ENCODE measurements at places on chromosomes 5 and 9.

- no peak for DNase-seq
Measured at GRCh38 chr9:92094655-92095054, 20.6 kb downstream of the SPTLC1 start.

- no peak for DNase-seq
Measured at GRCh38 chr5:39665328-39665727, 240.5 kb upstream of the DAB2 start.

DNA sequence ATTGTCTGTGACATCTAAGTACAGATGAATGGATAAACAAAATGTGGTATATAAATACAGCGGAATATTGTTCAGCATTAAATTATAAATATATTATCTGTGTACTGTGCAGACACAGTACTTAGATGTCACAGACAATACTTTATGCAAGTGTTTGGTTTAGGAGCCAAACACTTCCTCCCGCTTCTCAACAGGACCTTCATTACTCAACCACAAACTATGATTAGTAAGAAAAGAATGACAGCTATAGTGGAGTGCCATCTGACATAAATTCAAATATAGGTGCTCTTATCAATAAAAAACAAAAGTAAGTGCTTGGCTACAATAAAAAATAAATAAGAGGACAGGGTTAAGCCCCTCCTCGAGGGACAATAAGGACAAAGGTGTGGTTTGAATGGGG, 38.9 kb upstream of the STX17 start:
- DNase-seq, result no peak

- peak; percentile 56 for DNase-seq
Measured at GRCh38 chr9:136232969-136233368, 12.6 kb downstream of the QSOX2 start.

GRCh38 chr9:26579056-26579455, 313.5 kb downstream of the CAAP1 start:
- DNase-seq, result no peak

DNA sequence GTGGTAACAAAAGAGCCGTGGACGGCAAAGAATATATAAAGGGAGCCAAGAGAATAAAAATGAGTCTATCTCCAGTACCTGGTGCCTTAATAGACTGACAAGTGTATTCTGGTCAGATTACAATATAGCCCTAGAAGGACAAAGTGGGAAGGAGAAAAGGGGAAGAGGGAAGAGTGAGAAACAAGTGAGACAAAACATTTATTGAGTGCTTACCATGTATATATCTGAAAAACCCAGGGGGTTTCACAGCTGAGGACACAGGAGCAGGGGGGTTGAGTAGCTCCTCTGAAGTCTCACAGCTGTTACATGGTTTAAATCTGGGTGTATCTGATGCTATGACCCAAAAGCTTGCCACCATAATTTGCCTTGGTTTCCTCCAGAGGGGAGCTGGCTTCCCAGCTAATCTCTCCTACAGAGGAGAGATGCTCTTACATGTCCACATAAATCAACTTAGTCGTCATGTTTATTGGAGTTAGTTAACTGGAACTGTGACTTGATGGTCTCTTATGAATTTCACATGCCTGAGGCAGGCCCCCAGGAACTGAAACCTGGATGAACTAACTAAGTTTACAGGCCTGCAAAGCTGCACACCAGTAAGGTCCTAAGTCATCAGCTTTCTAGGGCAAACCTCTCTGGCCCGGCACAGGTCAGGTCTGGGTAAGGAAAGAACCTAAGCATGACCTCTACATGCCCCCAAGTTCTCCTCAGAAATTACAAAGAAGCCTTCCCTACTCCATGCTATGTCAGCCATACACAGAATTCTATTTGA, 15.5 kb downstream of the SIL1 start:
- DNase-seq, result no peak

GRCh38 chr9:128285033-128285784, 9.1 kb downstream of the SWI5 start:
- DNase-seq, result no peak

- peak; percentile 49 for DNase-seq
Measured at GRCh38 chr5:66222455-66222854, 78.4 kb downstream of the SREK1 start.

DNA sequence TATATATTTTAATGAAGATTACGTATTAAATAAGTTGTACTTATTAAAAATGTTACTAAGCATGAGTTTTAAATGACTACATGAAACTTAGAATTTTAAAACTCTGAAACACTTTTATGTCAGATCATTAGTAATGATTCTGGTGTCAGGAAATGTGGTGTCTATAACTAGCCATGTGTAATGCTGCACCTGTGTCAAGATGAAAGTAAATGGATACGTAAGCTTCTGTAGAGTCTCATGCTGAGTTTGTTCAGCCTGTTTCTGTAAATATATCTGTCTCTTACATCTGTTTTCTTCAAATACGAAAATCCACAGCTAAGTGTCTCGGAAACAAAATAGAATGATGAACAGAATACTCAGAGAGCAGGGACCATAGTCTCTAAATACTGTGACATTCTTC, 278.0 kb upstream of the SMC2 start:
- DNase-seq, result no peak

DNA sequence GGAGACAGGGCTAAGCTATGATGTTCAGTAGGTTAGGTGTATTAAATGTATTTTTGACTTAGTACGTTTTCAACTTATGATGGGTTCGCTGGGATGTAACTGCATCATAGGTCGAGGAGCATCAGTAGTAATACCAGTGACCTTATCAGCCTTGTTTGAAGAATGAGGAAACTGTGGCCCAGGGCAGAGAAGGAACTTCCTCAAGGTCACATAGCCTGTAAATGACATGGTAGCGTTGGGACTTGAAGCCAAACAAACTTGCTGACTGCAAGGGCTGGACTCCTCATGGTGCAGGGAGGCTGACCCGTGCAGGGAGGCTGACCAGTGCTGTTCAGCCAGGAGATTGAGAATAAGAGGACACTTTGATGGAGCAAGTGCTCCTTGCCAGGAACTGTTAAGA, 21.3 kb upstream of the PTPN3 start:
- DNase-seq, result no peak

DNA sequence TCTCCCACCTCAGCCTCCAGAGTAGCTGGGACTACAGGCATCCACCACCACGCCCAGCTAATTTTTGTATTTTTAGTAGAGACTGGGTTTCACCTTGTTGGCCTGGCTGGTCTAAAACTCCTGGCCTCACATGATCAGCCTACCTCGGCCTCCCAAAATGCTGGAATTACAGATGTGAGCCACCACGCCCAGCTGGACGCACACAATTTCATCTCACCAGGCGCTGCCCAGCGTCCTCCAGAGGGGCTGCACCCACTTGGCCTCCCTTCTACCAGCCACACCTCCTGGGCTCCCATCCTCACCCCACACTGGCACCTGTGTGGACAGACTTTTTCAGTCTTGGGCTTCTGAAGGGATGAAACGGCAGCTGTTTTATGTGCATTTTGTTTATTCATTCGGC, 3.8 kb upstream of the EXOC3 start:
- no peak for DNase-seq

GRCh38 chr9:131691969-131692611, 47.8 kb downstream of the RAPGEF1 start:
- no peak for DNase-seq

- no peak for DNase-seq
Measured at GRCh38 chr5:26807231-26808199, 230.9 kb downstream of the CDH9 start.

GRCh38 chr9:85479305-85479704, 262.4 kb downstream of the AGTPBP1 start:
- no peak for DNase-seq

DNA sequence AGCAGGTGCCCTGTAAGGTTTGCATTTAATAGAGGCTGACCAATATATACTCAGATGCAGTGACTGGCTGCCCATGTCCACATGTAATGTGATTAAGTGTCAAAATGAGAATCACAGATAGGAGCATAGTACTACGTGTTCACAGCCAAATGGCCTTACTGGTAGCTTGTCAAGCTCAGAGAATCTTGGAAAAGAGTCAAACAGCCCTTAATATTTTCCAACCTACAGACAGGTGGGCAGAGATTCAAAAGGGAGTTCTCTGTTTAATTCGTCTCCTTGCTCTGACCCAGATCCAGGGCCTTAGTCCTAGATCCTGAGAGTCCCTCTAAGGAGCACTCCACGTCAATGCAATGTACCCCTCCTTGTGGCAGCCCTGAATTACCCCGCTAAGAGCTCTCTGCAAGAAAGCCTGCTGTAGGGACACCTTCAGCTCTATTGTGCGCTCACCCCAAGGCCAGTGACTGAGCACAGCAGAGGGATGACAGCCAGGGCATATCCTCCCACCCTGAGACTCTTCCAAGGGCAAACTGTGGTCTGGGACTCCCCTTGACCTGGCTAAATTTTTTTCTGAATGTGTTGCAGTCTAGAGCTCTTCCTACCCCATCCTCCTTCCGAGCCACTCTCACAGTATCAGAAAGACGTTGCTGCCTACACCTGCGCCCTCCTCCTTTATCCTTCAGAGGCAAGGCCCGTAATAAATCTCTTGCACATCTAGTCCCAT, 159.2 kb downstream of the SNCAIP start:
- DNase-seq, result no peak

GRCh38 chr5:99587983-99588382, 659.2 kb upstream of the CHD1 start:
- no peak for DNase-seq

- DNase-seq, result no peak
Measured at GRCh38 chr5:37921452-37921851, 81.6 kb upstream of the GDNF start.

- DNase-seq, result no peak
Measured at GRCh38 chr9:130868230-130868629, 28.4 kb downstream of the QRFP start.

- DNase-seq, result no peak
Measured at GRCh38 chr9:133677126-133678010, 41.2 kb downstream of the DBH start.

GRCh38 chr9:126533926-126534310, 79.8 kb upstream of the LMX1B start:
- DNase-seq, result no peak

- DNase-seq, result no peak
Measured at GRCh38 chr9:38761999-38762398, 42.1 kb upstream of the FAM240B start.

- DNase-seq, result no peak
Measured at GRCh38 chr9:136935651-136936050, 8.9 kb downstream of the FBXW5 start.

- DNase-seq, result no peak
Measured at GRCh38 chr9:128053560-128053959, 13.6 kb downstream of the NAIF1 start.

DNA sequence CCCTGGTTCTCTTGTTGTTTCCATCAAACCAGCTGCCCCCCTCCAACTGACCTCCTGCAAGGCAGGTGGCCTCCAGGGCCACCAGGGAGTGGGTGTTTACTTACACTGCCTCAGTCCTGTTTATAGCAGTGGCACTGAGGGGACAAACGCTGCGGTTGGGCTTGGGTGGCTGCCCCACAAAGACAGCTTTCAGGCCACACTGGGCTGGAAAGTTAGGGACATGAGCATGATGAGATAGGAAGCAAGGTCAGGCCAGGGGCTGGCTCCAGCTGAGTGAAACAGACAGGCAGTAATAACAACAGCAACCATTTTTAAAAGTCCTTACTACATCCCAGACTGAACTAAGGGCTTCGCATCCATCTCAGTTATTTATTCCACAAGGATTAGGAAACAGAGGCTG, 20.6 kb downstream of the BOD1 start:
- DNase-seq, result no peak

- peak; percentile 86 for DNase-seq
Measured at GRCh38 chr9:113682297-113682771, 193.8 kb upstream of the ZNF618 start.

GRCh38 chr9:11933926-11934325, 759.3 kb upstream of the TYRP1 start:
- DNase-seq, result no peak

- DNase-seq, result no peak
Measured at GRCh38 chr5:55903121-55903701, 52.1 kb downstream of the IL31RA start.

- DNase-seq, result no peak
Measured at GRCh38 chr5:69010476-69010875, 83.3 kb upstream of the SLC30A5 start.

DNA sequence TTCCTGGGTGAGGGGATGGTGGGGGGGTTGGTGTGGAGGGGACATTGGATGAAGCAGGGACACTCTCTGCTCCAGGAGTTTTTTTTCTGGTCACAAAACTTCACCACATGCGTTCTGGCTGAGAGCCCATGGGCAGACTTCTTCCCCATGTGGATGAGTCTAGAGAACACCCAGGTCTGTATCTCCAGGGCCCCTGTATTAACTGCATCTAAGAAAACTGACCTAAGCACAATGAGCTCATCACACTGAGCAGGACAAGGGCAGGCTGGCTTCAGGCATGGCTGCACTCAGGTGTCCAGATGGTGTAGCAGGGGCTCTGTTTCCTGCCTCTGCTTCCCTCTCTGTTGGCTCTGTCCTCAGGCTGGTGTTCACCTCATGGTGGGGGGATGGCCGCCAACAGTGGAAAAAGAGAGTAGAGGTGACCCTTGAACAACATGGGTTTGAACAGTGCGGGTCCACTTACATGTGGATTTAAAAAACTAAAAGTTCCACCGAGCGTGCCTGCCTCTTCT, 85.3 kb upstream of the STC2 start:
- no peak for DNase-seq

DNA sequence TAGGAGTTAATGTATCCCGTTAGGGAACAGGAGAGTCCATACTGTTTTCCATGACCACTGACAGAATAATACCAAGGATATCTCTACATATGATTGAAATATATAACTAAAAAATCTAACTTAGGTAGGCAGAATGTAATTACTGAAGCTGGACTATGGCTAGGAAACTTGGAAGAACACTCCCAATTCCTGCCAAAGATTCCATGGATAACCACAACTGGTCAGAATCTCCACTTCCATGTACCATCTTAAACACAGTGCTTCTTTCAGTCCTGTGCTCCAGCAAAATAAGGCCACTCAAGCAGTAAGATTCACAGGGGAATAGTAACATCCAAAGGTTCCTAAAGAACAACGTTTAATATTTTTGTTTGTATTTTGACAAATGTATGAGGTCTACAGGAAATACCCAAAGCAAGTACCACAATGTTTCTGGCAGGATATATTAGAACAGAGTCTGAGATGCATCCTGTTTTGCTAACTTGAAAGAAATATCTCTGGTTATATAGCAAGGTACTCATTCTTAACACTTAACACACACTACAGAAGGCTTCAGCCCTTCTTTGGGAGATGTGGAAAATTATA, 295.0 kb downstream of the ADAMTS6 start:
- no peak for DNase-seq

DNA sequence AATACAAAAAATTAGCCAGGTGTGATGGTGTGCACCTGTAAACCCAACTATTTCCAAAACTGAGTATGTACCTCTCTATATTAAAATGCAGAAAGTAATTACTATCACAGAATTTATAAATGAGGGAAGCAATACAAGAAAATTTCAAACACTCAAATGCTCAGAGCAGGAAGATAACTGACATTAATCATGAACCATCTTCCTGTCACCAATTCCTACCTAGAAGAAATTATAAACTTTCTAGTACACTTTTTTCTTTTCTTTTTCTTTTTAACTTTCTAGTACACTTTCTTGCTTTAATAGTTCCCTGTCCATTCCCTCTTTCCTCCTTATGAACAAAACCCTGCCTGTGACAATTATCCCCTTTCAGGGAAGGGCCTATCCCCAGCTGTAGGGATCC, 106.8 kb downstream of the MED27 start:
- no peak for DNase-seq

Data from WERI-Rb-1 (cell line).